ENCODE measurements at places on chromosomes 13 and 19.

- DNase-seq: peak; percentile 26
Measured at GRCh38 chr19:14337510-14337909, 43.7 kb upstream of the ADGRE5 start.

GRCh38 chr19:55086730-55087541, 11.3 kb downstream of the EPS8L1 start:
- peak; percentile 91 for DNase-seq

GRCh38 chr19:1826557-1827521, 14.8 kb upstream of the ATP8B3 start:
- DNase-seq: no peak

DNA sequence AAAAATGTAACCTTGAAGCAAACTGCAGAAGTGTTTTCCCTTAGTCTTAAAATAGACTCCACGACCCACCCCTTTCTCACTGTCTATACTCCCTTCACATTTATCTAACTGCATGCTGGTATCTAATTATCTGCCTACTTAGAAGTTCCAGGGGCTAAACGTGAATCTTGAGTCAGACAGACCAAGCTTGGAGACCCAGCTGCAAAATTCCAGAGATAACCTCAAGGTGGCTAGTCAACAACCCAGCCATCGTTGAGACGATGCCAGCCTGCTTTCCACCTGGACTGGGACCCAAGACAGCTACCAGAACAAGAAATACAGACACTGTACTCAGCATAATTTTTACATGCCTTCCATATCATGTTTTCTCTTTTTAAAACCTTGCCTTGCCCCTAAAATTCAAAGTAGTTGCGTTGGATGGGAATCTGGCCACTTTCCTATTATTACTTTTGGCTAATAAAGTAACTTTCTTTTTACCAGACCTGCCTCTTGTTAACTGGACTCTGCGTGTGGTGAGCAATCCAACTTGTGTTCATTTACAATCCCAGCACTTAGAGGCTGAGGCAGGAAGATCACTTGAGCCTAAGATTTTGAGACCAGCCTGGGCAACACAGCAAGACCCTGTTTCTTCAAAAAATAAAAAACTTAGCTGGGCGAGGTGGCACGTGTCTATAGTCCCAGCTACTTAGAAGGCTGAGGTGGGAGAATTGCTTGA, 82.3 kb downstream of the CDADC1 start:
- DNase-seq: no peak

DNA sequence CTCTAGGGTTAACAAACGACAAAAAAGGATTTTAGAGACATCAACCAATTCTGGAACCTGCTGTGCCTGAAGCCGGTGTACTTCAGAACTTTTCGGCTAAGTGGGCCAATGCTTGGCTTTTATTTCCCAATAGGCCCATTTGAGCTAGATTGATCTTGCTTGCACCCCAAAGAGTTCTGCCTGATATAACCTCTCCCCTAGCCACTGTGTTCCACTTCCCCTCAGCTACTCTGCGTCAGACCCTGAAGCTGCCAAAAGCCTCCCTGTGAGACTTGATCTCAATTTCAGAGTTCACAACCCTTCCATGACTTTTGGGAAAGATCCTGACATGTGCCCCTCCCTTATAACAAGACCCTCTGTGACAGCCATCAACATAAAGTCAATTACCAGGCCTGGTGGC, 5.6 kb upstream of the SIGLEC14 start:
- no peak for DNase-seq

GRCh38 chr19:38266981-38267597, 2.7 kb downstream of the SPINT2 start:
- DNase-seq: peak; percentile 70

DNA sequence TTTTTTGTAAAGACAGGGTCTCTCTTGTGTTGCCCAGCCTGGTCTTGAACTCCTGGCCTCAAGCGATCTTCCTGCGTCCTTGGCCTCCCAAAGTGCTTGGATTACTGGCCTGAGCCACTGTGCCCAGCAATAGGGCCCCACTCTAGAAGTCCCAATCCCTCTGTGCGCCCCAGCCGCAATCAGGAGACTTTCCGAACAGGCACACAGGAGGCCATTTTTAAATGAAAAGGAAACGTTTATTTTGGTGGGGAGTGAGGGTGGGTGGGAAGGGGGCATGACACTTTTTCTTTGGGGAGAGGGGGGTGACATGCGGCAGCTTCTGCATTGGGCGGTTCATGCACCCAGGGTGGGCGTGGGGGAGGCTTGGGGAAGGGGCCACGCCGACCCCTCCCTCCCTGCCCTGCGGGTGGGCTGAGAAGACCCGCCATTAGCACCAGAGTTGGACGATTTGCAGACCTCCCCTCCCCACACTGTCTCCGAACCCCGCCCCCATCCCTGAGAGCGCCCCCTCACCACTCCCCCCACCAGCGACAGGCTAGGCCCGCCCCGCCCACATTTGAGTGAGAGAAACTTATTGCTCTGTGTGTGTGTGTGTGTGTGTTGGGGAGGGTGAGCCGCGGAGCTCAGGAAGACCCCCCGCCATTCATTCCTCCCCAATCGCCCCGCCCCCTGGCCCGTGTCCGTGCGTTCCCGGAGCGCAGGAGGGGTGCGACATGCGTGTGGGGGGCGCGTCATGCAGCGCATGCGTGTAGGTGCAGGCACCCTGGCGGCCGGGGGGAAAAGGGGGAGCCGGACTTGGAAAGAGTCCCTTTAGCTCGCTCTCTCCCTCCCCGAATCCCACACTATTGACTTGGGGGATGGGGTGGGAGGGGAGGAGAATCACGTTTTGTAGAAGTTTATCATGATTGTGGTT, 17.2 kb downstream of the KCNC3 start:
- no peak for DNase-seq

DNA sequence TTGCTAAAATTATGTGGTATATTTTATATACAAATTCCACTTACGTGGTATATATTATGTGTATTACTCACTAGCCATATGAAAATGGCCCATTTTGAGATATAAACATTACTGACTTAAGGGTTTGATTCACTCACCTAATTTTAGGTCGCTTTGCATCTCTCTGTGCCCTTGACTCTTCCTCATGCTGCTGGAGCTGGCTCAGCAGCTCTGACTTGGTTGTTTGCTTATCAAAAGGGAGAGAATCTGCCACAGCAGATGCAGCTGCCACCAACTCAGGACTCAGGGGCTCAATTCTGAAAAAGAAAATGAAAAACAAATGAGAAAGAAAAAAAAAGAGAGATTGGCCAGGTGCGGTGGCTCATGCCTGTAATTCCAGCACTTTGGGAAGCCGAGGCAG, 12.2 kb downstream of the MRPS31 start:
- no peak for DNase-seq

GRCh38 chr19:33064458-33064791, 263 bp downstream of the RHPN2 start:
- DNase-seq: no peak

Data from fibroblast of skin of back (primary cell).